ENCODE measurements at places on chromosomes 3 and 15.
A peak's percentile ranks its signal among the peaks of the same experiment; 100 is the strongest.

DNA sequence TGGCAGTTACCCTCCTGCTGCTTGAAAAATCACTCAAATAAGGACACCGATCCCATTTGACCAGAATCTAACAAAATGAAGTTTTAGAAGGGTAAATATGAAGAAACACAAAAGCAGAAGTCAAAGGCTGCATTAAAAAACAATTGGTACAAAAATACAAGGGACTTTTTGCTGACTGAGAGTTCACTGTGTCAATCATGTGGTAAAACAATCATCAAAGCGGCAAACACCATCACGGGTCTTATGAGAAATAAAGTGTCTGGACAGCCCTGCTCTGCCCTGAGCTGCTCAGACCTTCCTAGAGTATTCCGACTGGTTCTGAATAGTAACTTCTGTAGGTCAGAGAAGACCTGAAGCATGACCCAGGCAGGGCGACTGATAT, 137.2 kb upstream of the RAD18 start:
- DNase-seq = no peak

GRCh38 chr3:24086617-24087404, 141.7 kb downstream of the NR1D2 start:
- no peak for DNase-seq

DNA sequence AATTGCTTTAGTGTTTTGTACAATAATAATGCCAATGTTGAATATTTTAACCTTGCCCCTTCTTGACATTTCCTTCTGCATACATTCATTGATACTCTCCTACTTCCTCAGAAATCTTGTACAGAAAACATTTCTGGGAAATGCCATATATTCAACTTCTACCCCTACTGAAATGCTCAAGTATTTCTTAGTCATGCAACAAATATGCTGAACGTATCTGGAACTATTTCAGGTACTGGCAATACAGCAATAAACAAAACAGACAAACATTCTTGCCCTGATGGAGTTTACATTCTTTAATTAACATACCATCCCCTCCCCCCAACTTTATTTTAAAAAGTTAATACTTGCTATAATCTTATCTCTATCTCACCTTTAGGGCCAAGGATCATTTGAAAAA, 147.2 kb downstream of the STAG1 start:
- no peak for DNase-seq

- DNase-seq = no peak
Measured at GRCh38 chr3:187957582-187957981, 196.4 kb upstream of the LPP start.

GRCh38 chr3:31704591-31705179, 172.0 kb downstream of the STT3B start:
- peak; percentile 50 for DNase-seq

- no peak for DNase-seq
Measured at GRCh38 chr3:152331998-152332397, 63.3 kb downstream of the MBNL1 start.

GRCh38 chr3:46965151-46965550, 11.4 kb downstream of the CCDC12 start:
- no peak for DNase-seq

GRCh38 chr15:86538141-86538540, 458.5 kb downstream of the AGBL1 start:
- no peak for DNase-seq

- no peak for DNase-seq
Measured at GRCh38 chr15:38226608-38227266, 25.9 kb upstream of the SPRED1 start.

DNA sequence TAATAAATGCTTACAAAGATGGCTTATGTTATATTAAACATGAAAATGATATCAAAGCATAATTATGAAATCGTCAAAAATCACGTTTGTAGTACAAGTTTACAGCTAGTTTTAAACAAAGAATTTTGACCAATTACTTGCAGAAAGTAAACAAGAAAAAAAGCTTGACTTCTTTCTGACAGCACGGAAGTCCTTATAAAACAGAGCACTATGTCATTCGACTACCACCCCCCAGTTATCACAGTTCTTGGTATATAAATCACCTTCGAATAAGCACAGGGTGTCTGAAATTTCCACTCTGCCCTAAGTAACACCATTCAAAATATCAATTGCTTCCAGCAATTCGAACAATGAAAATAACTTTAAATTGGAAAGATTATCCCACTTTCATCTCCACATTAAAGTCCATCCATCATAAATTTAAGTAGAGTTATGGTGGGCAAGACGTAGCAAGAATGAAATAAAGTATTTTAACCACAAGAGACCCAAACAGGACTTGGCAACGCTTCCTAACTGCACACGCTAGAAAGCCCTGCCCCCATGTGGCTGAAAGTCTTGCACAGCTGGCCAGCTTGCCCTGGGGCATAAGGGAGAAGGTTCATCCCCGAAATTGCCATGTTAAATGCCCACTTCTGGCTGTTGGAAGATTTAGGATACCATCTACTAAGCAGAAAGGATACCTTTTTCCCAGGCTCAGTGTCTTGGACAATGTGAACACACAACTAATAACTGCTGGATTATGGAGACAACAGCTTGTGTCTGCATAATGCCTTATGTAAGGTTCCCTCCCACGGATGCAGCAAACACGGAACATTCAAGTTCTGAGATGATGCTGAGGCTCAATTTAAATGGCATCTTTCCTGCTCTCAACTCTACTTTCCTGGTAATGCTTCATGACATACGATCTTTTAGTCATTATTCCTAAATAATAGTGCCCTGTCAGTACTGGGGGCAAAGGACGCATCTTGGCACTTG, 116.4 kb upstream of the TJP1 start:
- no peak for DNase-seq

- no peak for DNase-seq
Measured at GRCh38 chr3:52428151-52429005, 16.5 kb downstream of the SEMA3G start.

- no peak for DNase-seq
Measured at GRCh38 chr15:59170295-59171066, 36.2 kb upstream of the LDHAL6B start.

DNA sequence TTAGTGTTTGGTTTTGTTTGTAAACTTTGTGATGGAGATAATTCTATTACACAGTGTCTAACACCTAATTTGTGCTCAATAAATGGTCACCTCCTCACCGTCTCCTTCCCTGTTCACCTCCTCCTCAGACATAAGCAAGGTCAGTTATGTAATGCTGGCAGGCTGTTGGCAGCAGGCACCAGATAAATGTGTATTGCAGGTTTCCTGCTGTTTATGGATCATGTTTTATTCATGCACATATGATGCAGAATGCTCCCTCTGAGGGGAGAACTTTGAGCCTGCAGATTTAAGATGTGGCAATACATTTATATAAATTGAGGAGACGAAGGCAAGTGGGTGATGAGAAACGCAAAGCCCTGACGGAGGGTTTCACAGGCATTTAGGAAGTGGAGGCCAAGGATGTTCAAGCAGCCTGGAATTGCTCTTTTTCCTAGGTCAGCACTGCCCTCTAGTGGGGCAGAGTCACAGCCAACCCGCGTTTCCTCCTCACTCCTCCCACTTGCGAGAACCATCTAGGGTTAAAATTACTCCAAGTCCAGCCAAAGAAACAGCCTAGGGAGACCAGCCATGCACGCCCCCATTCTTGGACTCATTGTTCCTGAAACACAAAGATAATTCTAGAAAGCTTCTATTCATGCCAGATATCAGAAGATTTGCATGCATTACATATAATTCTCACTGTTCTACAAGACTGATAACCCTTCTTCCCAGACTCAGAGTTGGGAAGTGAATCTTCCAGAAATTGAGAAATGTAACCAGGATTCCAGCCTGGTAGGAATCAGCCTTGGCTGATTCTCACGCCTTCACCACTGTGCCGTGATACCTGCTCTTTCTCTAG, 228.7 kb downstream of the SLCO3A1 start:
- DNase-seq = peak; percentile 52

- DNase-seq = no peak
Measured at GRCh38 chr3:42184651-42185443, 81.1 kb downstream of the CCK start.

GRCh38 chr15:58839485-58839884, 68.4 kb downstream of the MINDY2 start:
- no peak for DNase-seq
